ENCODE measurements at places on chromosomes 1 and 21.

DNA sequence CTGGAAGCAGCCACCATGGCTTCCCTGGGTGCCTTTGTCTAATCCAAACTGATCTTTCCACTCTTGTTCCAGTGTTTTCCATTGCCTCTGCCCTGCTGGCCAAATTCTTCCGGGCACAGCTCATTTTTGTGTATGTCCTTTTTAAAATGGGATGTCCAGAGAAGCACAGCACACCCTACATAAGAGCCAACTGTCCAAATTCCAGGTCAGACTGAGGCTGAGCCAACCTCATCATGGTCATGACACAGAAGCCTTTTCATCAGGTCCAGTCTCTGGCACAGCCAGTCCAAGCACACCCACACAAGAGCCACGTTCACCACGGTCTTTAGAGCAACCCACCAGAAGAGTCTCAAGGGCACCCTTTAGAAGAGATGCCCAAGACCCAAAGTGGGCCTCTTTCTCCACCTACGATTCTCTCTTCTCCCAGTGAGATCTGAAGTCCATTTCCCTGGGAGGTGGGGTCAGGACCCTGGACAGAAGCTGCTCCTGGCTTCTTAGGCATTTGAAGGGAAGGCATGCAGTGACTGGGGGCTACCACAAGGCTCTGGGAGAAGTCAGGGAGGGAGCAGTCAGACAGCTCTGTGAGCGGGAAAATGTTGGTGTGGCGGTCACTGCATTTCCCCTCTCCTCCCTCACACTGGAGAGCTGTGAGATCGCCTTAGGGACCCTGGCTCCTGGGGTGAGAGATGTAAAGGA is 53.2 kb downstream of the SYT2 start:
- no peak for DNase-seq

- DNase-seq: no peak
These were observed 34.5 kb downstream of the TYW3 start for GRCh38 chr1:74767490-74767889.

- DNase-seq: no peak
These were observed 54.1 kb downstream of the CHD5 start for GRCh38 chr1:6126028-6126427.

DNA sequence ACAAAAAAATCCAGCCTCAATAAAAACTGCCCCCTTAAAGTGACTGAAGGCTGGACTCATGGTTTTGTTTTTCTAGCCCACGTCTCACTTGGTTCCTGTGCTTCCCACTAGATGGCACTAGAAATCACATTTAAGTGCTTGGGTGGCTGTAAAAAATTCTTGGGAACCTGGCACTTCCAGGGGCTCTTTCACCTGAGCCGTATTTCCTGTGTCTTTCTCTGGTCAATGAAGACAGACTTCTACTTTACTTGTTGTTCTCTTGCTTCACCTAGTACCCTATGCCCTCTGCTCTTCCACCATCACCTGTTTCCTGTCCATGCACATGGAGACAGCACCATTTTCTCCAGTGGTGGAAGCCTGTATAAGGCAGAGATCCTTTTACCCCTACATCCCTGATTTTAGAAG is 20.0 kb downstream of the METTL13 start:
- no peak for DNase-seq

DNA sequence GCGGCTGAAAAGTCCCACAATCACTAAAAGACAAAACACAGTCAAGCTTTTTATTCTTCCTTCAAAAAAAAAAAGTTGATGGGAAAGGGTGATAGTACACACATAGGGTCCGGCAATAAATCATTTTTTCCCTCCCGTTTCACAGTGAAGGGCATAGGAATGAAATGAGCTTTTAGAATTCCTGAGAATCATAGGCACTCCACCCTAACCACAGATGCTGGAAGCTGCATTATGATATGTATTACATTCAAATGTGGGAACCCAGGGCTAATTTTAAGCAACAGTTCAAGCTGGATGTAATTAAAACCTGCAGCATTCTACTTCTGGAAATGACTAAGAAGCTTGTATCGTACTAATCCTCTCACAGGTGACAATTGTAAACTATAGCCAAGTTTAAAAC is 75.7 kb upstream of the KCNJ15 start:
- no peak for DNase-seq

All from stimulated activated CD8-positive, alpha-beta memory T cell treated with anti-CD3 and anti-CD28 coated beads, Interleukin-2, amount 100 ng/mL, for 48 hours (primary cell).